ENCODE measurements at places on chromosomes 11 and 22. TPM values are rescaled to one million over a fixed set of nuclear protein-coding genes. Genes with fewer than 3 reads are reported as not detected.
A peak's percentile ranks its signal among the peaks of the same experiment; 100 is the strongest.

Gene MAPK8IP2
- total RNA-seq, result 0.38 TPM

Gene PGR
- total RNA-seq, result not detected

Gene CASP5
- total RNA-seq, result not detected

Gene OOSP2
- total RNA-seq, result not detected

Gene PATL1
- total RNA-seq, result 12.5 TPM

DNA sequence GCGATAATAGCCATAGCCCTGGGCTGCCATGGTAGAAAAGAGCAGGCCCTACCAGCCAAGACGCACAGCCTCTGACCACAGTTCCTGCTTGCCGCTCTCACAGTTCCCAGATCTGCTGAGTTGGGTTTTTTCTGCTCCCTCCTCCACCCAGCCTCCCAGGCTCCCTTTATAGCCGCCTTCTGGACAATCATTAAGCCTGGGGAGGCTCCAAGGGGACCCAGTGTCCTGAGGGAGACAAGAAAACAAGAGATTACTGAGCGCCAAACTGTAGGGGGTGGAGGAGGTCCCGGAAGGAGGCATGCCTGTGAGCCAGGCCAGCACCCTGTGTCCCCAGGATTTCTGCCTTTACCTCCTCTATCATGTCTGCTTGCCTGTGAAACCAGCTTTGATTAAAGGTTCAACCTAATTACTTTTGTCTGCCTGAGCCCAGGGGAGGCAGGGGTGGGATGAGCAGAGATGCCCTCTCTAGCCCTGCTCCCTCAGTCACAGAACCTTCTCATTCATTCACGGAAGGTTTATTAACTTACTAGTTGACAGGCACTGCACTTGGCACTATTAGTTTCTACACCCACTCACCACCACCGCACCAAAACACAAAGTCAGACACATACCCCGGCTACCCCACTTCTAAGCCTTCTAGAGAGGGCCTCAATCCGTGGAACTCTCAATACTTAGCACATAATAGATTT, 1.2 kb downstream of the SLC37A4 start:
- DNase-seq, result no peak

DNA sequence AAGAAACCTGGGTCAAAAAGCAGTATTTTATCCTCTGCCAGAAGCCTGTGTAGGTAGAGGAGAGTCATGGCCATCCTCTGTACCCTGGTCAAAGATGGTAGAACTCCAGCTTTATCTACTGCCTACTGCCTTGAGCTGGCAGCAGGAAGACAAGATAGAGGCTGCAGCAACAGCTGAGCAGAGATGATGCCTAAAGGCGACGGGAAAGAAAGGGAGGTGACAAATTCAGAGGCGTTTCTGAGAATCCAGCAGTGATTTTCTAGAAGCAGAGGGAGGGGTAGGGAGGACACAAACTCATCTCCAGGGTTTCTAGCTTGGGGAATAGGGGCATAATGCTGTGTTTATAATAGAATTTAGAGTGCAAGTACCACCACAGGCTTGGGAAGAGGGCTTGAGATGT, 15.5 kb upstream of the C1QTNF4 start:
- no peak for DNase-seq

- no peak for DNase-seq
Measured at GRCh38 chr11:129998905-129999304, 3.7 kb downstream of the PRDM10 start.

DNA sequence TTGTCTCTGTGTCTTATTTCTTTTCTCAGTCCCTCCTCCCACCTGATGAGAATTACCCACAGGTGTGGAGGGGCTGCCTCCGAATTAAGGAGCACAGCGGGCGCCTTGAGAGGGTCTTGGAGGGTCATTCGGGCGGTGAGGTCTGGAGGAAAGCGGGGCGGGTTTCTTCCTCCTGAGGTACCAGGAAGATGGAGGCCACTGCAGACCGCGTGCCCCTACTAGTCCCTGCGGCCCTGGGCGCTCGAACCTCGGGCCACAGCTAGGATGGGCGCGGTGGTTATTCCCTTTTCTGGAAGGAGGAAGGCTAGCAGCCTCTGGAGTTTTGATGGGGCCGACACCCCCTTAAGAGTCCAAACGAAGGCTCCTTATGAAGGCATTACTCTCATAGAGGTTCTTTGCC, 5.5 kb upstream of the FAM111A start:
- DNase-seq, result no peak

DNA sequence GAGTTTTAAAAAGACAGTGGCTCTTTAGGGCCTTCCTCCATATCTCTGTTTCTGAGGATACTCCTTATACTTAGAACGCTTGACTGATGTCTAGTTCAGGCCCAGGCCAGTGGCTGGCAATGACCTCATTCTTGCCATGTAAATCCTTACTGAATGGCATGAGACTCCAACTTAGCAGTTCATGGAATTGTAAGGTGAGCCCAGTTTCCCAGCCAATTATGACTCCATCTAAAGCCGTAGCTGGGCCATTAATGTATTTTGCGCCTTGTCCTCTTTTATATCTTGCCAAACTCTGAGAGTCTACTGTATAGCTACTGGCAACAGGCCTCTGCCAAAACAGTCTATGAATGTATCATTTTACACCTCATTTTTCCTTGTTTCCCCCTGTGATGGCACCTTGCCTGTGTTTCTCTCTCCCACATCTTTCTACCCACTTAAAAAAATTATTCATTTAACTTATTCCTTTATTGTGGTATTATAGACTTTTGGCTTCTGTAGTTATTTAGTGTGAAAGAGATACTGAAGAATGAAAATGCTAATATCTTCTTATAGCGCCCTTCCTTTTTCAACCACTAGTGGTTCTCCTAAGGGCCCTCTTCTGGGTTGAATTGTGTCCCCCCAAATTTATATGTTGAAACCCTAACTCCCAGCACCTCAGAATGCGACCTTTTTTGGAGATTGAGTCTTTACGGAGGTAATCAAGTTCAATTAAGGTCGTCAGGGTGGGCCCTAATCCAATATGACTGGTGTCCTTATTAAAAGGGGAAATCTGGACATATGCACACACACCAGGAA, 67.4 kb downstream of the ZNRF3 start:
- DNase-seq, result no peak

- peak; percentile 83 for DNase-seq
Measured at GRCh38 chr11:70456921-70457532, 58.7 kb downstream of the CTTN start.

DNA sequence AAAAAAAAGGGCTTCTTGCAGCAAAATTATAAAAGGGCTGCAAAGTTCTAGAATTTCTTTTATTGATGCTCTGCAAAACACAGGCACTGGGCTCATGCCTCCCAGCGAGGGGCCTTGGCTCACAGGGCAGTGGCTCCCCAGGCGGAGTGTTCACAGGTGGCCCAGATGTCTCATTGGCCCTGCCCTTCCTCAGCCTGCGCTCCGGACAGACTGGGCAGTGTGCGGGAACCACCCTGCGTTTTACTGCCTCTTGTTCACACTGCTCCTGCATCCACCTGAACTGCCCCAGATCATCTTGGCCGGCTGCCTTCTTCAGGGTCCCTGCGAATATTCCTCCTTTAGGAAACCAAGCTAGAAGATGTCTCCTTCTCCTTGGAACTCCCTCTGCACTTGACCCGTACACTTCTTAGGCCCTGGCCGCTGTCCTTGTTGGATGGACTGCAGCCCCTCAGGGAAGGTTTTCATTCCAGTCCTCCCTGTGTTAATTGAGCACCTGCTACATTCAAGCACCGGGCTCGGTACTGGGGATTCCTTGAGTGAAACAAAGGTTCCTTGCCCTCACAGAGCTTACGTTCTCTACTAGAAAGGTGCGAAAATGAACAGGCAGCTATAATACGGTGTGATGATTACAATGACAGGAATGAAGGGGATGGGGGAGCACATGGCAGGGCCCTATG, 4.5 kb downstream of the TUBA8 start:
- no peak for DNase-seq

GRCh38 chr11:45028911-45029682, 78.4 kb upstream of the TP53I11 start:
- DNase-seq, result no peak

- no peak for DNase-seq
Measured at GRCh38 chr11:11476971-11477645, 124.1 kb upstream of the CSNK2A3 start.

DNA sequence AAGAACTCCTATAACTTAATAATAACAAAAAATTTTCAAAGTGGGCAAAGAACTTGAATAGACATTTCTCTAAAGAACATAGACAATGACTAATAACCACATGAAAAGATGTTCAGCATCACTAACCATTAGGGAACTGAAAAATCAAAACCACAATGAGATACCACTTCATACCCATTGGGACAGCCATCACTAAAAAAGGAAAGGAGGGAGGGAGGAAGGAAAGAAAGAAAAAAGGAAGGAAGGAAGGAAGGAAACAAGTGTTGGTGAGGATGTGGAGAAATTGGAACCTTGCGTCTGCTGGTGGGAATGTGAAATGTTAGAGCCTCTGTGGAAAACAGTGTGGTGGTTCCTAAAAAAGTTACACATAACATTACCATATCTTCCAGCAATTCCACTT, 55.8 kb downstream of the MS4A13 start:
- DNase-seq, result no peak

GRCh38 chr11:80182901-80183300, 742.1 kb upstream of the TENM4 start:
- DNase-seq, result no peak

DNA sequence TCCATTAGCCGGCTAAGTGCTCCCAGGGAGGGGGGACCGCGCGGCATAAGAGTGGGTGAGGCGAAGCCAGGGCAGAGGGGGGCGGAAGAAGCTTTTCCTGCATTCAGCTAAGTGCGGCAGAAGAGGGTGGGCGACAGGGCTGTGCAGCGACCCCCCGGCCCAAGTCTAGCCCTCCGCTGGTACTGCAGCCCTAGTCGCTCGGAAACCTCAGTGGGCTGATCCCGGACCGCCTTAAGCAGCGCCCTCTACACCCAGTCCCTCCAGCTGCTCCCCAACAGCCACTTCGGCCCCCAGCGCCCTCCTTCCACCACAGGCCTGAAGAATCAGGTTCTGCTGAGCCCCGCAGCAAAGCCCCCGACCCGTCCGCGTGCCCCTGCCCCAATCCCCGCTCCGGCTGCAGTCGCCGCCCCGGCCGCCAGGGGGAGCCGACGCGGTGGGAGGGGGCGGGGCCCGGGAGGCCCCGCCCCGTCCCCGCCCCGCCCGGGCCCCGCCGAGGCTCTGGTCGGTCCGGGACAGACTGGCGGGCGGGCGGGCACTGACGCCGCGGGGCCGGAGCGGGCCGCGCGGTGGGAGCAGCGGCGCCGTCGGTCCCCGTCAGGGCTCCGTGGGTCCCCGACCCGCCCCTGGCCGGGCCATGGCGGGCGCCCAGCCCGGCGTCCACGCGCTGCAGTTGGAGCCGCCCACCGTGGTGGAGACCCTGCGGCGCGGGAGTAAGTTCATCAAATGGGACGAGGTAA, at the start of gene PLCB3:
Gene PLCB3 (plus strand): TSS at position 515 of the 737 bp plus-strand sequence. CDS start 120 bp downstream, at position 635.
- peak; percentile 82 for DNase-seq

GRCh38 chr11:3052109-3052479, 5.1 kb downstream of the CARS1 start:
- DNase-seq, result no peak

DNA sequence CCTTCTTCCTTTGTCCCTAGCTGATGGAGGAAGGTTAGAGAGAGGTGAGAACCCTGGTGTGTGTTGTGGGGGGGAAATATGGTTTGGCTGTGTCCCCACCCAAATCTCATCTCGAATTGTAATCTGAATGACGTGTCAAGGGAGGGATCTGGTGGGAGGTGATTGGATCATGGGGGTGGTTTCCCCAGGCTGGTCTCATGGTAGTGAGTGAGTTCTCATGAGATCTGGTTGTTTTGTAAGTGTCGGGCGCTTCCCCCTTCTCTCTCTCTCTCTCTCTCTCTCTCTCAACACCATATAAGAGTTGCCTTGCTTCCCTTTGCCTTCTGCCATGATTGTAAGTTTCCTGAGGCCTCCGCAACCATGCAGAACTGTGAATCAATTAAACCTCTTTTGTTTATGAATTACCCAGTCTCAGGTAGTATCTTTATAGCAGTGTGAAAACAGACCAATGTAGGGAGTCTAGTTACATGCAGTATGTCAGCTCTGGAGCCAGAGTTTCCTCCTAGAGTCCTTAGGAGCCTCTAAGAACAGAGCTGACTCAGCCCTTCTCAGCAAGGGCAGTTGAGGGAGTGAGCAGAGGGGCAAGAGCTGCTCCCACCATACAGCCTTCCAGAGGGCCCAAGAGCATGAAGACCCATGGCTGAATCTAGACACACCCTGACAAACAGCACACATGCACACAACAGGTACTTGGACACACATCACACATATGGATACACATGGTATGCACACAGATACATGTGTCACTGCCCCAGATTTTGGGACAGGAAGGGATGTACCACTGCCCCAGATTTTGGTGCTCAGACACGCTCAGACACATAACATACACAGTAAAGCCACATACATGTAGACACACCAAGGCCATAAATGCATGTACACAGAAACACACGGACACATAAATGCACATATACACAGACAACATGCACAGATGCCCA, 12.9 kb upstream of the LRRC32 start:
- no peak for DNase-seq

- DNase-seq, result no peak
Measured at GRCh38 chr11:113947994-113948393, 26.9 kb upstream of the HTR3A start.

GRCh38 chr11:27894552-27894951, 194.3 kb upstream of the BDNF start:
- no peak for DNase-seq

DNA sequence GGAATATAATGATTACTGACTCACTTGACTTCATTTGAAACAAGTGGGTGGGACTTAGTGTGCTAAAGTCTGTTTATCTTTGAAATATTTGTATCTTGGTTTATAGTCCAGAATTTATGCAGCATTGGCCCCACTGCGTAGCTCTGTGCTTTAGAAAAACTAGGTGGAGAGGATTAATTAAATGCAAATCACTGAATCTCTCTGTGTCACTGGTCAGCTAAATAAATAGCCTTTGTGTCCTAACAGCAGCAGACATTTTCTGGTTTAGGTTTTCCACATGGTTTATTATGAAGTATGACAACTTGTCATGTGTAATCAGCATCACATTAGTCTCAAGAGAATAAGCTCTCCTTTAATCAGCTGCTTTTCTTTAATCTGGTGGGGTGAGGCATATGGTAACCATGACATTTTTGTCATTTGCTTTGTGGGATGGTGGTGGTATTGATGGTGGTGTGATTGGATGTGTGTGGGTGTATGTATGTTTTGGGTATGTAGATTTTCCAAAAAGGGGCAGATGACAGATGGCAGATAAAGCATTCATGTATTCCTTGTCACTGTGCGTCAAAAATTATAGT, 33.9 kb downstream of the BCL2L13 start:
- DNase-seq, result no peak

Measured in GM23248 (cell line).